ENCODE measurements at places on chromosomes 4 and X.

- DNase-seq, result no peak
Observed at GRCh38 chrX:71978164-71978563, 67.5 kb downstream of the NHSL2 start.

DNA sequence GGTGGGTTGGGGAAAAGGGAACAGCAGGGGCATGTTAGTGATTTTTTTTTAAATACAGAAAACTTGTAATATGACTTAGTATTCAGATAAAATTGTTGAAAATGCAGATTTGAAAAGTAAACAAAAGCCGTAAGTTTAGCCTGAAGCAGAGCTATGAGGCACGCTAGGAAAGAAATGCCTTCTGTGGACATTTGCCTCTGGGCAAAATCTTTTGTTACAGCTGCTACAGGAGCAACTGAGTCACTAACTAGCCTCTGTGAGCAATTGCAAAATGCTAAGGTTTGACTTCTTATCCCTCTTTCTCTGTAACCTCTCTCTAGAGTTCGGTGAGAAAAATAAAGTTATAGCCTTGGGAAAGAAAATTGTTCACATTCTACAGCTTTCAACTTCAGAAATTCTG is 350.0 kb downstream of the SLC7A11 start:
- DNase-seq, result no peak

GRCh38 chr4:143362349-143363046 is 25.8 kb downstream of the GAB1 start:
- no peak for DNase-seq

GRCh38 chr4:3269991-3270611 is 21.1 kb downstream of the MSANTD1 start:
- DNase-seq, result no peak

DNA sequence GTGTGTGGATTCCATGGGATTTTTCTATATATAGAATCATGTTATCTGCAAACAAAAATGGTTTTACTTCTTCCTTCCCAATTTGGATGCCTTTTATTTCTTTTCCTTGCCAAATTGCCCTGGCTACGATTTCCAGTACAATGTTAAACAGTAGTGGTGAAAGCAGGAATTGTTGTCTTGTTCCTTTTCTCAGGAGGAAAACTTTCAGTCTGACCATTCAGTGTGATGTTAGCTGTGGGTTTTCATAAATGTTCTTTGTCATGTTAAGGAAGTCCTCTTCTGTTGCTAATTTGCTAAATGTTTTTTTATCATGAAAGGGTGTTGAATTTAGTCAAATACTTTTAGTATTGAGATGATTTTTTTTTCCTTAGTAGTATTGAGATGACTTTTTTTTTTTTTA is 10.9 kb downstream of the SAP30 start:
- no peak for DNase-seq

DNA sequence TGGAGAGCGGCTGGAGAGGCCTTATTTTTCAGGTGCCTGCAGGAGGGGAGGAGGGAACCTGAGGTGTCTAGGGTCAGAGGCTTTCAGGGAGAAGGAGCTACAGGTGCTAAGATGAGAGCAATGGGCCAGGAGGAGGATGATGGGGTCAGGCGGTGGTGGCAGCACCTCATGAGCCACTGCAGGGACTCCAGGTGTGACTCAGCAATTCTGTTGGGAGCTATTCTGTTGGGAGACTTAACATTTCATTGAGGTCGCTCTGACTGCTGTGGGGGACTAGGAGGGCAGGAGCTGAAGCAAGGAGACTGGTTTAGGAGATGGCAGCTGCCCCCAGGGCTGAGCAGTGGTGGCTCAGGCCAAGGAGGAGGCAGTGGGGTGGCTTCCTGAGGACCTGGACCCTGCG is 65.0 kb downstream of the CLDN34 start:
- no peak for DNase-seq

- DNase-seq, result no peak
Observed at GRCh38 chr4:165625281-165625680, 246.5 kb downstream of the CPE start.

DNA sequence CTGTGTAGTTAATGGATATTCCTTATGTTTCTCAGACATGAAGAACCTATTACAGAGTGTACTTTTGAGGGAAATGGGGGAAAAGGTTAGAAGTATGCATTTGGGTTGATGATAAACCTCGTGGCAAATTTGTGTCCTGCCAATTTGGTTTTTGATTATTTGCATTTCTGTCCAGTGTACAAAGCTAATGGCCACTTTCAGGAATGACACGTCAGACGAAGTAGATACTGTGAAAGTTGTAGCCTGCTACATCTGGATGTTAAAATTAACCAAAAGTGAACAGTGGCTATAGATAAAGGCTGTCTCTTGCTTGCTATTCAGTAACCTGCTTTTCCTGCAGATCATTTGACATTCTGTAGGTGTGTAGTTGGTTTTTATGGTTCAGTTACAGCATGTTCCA is 1.0 kb downstream of the PRDX4 start:
- DNase-seq, result peak; percentile 17

- DNase-seq, result no peak
Observed at GRCh38 chr4:67891645-67892044, 7.8 kb upstream of the TMPRSS11D start.

DNA sequence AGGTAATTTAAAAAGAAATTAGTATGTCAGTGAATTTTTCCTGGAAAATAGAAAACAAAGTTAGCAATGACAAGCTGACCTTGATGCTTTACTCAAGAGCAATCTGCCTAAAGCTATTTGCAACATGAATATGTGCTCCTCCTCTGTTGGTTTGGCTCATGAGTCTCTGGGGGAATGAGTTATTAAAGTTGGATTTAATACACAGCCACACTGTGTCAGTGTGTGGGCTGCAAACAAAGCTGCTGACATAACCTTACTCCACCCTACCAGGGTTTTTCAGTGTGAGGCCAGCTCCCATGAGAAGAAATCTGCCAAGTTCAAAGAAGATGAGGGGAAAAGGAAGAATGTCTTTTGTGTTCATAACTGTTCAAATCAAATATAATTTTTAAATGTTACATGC is 280.5 kb downstream of the TLL1 start:
- no peak for DNase-seq

- DNase-seq, result no peak
Observed at GRCh38 chr4:52718123-52718522, 33.1 kb downstream of the ERVMER34-1 start.

- no peak for DNase-seq
Observed at GRCh38 chrX:63652086-63652765, 132.8 kb downstream of the ARHGEF9 start.

DNA sequence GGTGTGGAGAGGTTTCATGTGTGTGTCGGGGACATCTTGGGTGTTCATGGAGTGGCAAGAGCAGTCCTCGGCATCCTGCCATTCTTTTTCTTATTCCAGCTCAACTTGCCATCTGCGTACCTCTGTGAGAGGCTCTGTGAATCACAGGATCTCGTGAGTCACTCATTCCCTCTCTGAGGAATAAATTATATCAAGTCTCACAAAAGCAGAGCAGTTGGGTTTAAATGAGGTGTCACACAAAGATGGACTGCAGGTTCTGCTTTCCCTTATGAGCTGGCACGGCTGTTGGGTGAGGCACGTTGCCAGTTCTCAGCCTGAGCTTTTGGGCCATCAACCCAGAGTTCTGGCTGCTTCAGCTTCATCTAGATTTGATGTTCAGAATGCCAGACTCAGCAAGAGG is 6.8 kb upstream of the OCIAD2 start:
- DNase-seq, result no peak

DNA sequence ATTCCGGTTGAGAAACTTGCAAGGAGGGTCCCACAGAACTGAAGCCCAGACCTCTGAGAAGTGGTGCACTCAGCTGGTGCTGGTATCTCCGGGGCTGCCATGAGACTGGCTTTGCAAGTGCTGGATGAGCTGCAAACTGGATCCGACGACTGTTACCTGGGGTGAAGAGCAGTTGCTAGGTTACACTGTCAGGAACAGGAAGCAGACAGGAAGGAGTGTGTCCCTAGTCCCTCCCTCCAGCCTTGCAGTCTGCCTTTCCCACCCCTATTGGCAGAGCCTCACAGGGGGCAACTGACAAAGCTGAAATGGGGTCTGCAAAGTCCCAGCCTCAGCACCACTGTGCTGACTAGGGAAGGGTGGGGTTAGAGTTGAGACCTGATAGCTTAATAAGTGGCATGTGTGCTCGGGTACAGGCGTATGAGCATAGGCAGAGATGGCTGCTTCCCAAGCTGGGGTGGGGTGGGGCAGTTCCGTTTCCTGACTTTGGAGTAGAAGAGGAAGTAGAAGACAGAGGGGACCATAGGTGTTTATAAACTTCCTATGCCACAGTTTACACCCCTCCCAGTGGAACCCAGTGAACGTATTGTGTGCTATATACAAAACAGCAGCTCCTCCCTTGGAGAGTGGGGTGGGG is 18.0 kb downstream of the PPEF1 start:
- DNase-seq, result no peak

DNA sequence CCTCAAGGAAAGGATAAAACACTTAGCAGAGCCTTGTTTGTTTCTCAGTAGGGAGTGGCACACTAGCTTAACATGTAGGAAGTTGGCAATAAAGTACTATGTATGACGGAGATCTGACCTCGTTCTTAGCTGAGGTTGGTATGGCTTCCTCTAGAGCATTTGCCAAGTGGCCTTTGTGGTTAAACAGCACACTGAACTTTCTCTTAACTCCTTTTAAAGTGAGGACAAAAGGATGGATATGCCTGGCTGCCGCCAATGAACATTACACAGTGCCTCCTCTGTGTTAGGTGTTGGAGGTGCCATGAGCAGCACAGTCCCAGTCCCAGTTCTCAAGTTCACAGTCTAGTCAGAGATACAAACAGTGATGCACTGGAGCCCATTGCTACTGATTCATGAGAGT is 54.4 kb downstream of the VGLL1 start:
- DNase-seq, result no peak

GRCh38 chrX:102808336-102808735 is 87.8 kb downstream of the GPRASP3 start:
- DNase-seq, result no peak

- DNase-seq, result peak; percentile 71
Observed at GRCh38 chr4:74675673-74676279, 118.5 kb downstream of the BTC start.

- no peak for DNase-seq
Observed at GRCh38 chr4:7989654-7990053, 50.0 kb upstream of the AFAP1 start.

DNA sequence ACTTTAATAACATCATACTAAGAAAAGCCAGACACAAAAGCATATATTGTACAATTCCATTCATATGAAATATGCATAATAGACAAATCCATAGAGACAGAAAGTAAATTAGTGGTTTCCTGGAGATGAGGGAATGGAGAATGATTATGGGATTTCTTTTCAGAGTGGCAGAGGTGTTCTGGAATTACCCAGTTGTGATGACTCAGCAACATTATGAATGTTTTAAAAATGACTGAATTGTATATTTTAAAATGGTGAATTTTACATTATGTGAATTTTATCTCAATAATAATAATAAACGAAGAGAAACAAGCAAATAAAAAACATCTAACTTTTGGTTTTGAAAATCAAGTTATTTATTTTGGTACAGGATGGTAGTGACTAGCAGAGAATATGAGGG is 11.2 kb downstream of the ZXDA start:
- DNase-seq, result no peak

GRCh38 chr4:89293299-89293698 is 14.3 kb downstream of the GPRIN3 start:
- DNase-seq, result peak; percentile 62

- no peak for DNase-seq
Observed at GRCh38 chr4:7819446-7819845, 120.2 kb downstream of the AFAP1 start.

GRCh38 chr4:8083086-8083825 is 75.4 kb downstream of the ABLIM2 start:
- DNase-seq, result no peak

- no peak for DNase-seq
Observed at GRCh38 chrX:7059859-7060258, 87.7 kb upstream of the STS start.

DNA sequence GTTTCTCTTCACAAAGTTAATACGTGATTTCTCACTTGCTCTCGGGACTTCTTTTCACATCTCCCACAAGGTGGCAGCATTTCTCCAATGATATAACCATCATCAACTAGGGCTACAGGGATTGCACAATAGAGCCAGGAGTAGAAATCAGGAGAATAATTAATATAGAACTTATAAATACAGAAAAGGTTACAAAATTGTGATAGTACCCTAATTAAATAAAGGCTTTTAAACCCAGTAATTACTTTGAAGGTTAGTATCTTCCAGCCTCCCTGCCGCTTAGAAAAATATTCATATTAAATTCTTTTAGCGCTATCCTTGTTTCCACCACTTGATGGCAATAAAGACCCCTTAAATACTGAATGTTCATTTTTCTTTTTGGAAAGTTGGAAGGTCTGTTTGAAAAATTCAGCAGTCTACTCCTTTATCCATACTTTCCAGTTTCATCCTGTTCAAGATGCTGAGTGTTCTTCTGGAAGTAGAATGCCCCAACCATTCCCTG is 65.8 kb downstream of the RASGEF1B start:
- DNase-seq, result peak; percentile 77

DNA sequence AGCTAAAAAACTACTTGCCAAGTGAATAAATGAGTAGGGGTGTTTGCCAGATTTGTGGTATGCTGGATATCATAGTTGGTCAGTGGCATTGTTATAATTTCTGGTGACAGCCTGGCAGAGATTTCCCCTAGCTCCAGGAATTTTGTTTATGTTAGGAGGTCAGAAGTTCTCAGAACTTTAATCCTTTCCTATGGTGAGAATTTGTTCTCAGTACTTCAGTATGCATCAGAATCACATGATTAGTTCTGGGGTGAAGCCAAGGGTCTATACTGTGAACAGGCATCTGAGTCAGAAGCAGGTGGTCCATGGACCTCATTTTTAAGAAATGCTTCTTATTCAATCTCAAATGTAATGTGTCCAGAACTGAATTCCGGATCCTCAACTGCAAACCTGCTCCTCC is 10.5 kb downstream of the RASSF6 start:
- DNase-seq, result no peak

DNA sequence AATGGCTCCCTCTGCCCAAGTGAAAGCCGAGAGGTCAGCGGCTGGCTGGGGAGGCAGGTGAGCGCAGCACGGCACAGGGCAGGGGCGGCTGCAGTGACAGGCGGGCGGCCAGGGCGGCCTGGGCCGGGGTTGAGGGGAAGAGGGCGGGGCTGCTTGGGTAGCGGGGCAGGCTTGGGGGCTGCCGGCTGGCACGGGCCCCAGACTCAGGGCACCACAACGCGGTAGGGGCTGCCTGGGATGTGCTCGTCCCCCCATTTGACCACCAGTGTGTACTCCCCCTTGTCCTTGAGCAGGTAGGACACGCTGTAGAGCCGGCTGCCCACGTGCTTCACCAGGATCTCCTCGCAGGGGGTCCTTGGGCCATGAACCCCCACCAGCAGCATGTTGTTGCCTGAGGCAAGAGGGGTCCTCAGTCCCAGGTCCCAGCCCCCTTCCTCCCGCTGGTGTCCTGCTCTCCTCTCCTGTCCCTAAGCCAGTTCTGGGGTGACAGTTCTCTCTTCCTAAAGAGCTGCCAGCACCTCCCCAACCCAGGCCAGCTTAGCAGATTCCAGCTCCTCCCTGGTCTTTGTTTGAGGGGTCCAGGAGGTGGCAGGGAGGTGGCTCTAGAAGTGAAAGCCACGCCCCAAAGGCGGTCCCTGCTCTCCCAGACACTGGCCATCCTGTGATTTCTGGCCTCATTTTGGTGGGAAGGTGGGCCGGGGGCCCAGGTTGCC is 25.6 kb downstream of the FLNA start:
- DNase-seq, result no peak
